ENCODE measurements at places on chromosomes 2 and 18.

DNA sequence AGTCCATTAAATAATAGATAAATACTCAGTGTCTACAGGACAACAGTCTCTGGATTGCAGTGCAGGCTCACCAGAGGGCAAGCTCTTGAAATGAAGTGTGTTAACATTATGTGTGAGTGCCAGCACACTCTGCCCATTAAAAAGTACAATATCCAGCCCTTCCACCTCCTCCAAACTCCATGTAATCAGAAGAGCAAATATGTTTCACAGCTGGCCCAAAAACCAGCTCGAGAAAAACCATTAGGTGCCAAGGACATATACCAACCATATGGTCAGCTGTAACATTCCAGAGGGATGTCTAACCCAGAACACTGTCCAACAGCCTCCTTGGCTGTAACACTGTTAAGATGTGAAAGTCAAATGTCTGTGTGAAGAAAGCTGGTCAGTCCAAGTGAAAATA lies 112.2 kb downstream of the ZNF385B start:
- DNase-seq, result no peak

DNA sequence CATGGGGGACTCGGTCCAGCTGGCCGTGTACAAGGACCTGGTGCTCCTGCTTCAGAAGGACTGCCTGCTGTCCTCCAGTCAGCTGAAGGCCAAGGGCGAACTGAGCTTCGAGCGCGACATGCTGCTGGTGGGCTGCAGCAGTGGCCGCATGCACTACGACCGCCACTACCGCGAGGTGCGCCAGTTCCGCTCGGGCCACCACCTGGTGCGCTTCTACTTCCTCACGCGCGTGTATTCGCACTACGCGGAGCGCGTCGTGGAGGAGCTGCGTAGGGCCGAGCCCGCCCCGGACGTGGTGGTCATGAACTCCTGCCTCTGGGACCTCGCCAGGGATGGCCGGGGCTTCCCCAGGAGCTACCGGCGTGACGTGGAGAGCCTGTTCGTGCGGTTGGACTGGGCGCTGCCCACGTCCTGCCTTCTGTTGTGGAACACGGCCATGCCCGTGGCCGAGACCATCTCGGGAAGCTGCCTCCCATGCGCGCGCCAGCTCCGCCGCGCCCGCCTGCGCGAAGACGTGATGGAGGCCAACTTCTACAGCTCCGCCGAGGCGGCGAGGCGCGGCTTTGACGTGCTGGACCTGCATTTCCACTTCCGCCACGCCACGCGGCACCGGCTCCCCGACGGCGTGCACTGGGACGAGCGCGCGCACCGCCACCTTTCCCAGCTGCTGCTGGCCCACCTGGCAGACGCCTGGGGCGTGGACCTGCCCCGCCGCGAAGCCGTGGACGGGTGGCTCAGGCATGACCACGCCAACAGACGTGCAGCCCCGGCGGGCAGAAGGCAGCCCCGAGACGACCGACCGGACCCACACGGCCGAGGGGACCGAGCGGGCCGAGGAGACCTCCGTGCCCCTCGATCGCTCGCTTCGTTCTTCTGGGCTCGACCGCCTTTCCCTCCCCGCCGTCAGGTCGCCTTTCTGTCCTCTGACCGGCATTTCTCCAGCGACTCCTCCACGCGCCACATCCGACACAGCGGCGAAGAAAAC lies 293.9 kb upstream of the ERBB4 start:
- no peak for DNase-seq

GRCh38 chr2:231810905-231811304 lies 24.7 kb downstream of the COPS7B start:
- DNase-seq, result no peak

DNA sequence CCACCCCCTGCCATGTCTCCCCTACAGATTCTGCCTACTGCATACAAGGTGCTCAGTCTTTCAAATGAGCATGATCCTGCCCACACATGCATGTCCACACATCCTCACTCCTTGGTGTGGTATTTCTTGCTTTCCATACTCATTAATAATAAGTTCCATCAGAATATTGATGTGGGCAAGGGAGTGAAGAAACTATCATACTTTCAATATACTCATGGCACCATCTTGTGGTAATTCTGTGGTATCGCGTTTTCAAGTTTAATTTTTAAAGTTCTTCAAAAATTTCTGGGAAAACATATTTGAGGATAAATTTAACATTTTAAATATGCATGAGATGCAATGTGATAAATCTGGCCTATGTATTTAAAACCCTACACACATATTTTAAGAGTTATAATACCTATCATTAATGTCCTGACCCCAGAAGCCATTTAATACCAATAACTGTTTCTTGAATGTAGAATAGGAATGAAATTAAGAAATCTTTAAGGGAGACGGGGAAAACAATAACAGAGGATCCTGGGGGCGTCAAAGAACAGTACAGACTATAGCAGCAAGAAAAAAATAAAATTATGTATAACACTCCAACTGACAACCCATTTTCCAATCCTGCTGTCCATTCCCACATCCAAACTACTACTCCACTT lies 110.1 kb downstream of the ZNF385B start:
- DNase-seq, result peak; percentile 56

DNA sequence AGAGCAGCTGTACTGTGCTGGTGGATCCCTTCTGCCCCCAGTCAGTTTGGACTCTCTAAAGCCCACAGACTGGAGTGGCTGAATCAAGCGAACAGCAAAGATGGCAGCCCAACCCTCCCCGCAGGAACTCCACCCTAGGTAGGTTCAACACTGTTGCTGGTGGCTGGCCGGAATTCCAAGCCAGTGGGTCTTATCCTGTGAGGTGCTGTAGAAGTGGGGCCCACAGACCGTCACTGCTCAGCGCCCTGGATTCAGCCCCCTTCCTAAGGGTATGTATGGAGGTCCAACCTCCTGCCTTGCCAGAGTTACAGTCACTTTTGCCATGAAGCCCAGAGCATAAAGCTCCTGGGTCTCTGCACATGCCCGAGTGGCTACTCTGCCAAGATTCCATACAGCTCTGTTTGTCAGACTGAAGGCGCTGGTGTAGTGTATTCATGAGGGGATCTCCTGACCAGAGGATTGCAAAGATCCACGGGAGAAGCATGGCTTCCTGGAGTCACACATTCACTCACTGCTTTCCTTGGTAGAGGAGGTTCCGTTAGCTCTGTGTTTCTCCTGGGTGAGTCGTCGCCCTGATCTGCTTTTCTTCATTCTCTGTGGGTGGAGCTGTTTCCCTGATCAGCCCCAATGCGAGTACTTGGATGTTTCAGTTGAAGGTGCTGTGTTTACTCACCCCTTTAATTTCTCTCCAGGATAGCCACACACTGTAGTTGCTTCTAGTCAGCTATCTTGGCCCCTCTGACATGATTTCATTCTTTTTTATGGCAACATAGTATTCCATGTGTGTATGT lies 293.6 kb upstream of the THUMPD2 start:
- DNase-seq, result no peak

Data from NCI-H82 (cell line).